ENCODE measurements at places on chromosomes 2 and 18.

GRCh38 chr18:75230163-75231052, 19.8 kb downstream of the TSHZ1 start:
- DNase-seq, result no peak

DNA sequence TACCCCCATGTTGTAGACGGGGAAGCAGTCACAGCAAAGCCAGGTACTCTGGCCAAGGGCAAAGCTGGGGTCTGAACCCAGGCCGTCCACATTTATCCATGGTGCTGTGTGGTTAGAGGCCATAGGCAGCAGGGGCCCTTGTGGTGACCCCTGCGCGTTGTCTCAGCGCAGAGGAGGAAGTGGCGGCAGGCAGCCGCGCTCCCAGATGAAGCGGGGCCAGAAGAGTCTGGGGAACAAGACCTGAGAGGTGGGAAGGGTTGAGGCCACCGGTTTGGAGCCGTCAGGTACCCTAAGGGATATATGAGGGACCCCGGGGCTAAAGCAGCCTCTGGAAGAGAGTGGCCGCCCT, 770 bp downstream of the ZNF396 start:
- no peak for DNase-seq

DNA sequence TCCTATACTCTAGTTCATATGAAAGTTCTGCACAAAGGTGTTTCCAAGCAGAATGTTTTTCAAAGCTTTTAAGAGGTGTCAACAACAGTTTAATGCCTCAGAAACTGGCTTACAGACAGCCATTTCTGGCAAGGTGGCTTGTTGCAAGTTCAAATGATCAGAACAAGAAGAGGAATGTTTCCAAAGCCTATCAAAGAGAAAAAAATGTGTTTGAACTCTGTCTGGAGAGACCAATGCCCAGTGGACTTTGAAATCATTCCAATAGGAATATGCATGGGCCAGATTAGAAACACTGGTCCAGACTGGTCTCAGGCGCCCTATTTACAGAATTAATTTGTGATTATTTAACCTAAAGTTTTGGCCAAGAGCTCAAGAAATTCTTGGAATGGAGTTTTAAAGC, 106.2 kb downstream of the CPS1 start:
- DNase-seq, result no peak

DNA sequence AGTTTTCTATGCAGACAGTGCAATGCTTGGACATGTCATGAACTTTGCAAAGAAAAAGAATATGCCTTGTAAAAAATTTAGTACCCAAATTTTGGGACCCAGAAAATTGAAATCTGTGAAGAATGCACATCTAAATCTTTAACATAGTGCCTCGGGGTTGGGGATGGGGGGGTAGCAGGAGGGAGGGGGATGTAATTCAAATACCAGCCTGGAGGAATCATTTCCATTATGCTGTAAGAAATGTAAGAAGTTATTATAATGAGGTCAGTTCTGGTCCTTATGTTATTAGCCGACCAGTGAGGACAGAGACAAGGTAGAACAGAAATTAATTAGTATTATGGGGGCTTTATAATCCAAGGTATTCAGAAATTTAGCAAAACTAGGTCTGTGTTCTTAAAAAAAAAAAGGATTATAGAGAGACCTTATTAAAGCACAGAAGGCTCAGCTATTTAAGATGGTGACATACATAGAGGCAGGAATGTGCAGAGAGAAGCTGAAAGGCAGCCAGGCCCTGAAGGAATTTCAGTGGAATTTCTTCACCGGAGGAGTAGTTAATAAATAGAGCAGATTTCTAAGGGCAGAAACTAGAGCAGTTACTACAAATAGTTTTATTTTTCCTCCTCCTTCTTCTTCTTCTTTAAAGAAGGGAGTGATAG, 89.0 kb upstream of the RBMS1 start:
- DNase-seq, result no peak

- no peak for DNase-seq
Measured at GRCh38 chr2:142973822-142974207, 96.4 kb downstream of the KYNU start.

DNA sequence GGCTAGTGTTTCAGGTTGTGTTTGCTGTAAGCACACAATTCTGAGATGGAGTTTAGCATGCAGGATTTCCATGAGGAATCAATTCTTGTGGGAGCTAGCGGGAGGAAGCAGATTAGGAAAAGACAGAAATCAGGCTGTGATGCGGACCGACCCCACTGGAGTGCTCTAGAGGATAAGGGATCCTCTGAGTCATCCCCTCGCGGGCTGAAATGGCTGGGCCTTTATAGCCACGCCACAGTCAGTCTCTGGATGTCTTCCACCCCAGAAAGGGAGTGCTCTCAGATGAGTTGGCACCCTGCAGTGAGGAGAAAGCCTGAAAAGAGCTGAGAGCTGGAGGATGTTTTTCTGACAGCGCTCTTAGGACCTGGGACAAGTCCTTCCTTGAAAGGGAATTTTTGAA, 102.4 kb downstream of the GALNT3 start:
- DNase-seq, result no peak

DNA sequence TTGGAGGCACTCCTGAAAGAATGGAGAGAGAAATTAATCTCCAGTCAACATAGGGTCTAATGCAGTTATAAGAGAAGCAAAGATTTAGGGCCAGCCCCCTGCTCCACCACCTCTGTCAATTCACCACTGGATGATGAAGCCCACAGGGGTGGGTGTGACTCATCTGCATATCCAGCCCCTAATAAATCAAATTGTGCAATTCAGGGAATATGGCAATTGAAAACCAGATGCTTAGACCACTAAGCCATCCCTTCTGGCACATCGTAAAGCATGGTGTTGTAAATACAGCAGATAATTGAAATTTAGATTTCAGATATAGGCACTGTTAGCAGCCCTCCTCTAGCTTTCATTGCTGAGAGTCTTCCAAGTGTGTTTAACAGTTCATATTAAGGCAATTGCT, 541.4 kb downstream of the PARD3B start:
- no peak for DNase-seq

GRCh38 chr2:43169099-43169945, 57.1 kb downstream of the ZFP36L2 start:
- peak; percentile 53 for DNase-seq

GRCh38 chr2:67649331-67650261, 252.5 kb downstream of the ETAA1 start:
- DNase-seq, result no peak

DNA sequence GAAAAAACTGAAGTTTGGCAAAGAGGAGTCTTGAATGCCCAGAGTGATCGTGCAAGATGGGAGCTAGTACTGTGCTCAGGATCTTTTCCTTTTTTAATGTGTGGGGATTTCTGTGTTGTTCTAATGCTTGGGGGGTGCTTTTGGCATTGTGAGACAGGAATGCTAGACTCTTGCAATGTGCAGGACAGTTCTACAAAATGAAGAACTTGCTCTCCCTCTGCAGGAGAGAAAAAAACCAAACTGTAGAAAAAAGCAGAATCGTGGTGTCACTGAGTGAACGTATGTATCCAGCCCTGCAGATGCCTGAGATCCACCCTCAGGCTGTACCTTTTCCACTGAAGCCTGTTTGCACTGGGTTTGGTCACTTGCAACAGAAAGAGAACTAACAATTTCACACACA, 12.1 kb upstream of the TTC39C start:
- DNase-seq, result no peak

GRCh38 chr2:60852282-60852860, 29.0 kb upstream of the REL start:
- DNase-seq, result no peak

GRCh38 chr2:178819992-178820391, 12.8 kb upstream of the TTN start:
- DNase-seq, result no peak

GRCh38 chr2:30162806-30163205, 16.0 kb downstream of the YPEL5 start:
- no peak for DNase-seq

DNA sequence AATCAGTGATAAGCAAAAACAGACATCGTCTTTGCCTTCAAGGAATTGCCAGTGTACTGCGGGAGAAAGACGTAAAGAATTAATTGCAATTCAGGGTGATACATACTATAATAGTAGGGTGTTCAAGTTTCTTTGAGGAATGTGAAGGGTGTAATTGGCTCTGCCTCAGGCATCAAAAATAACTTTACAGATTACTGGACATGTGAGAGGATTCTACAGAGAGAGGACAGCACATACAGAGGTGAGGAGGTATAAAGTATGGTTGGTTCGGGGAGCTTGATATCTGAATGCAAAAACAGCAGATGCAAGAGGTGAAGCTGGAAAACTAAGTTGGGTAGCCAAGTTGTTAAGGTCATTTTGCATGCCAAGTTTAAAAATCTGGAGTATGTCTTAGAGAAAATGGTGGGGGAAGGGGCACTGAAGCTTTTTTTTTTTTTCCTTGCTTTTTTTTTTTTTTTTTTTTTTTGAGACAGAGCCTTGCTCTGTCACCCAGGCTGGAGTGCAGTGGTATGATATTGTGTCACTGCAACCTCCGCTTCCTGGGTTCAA, 227.5 kb upstream of the FOSL2 start:
- DNase-seq, result no peak

GRCh38 chr2:150873396-150873772, 385.9 kb upstream of the RND3 start:
- no peak for DNase-seq

GRCh38 chr2:136645236-136645828, 120.0 kb upstream of the THSD7B start:
- no peak for DNase-seq

GRCh38 chr2:109367683-109368082, 238.7 kb downstream of the SH3RF3 start:
- no peak for DNase-seq

- no peak for DNase-seq
Measured at GRCh38 chr2:174195253-174195652, 53.1 kb downstream of the OLA1 start.

DNA sequence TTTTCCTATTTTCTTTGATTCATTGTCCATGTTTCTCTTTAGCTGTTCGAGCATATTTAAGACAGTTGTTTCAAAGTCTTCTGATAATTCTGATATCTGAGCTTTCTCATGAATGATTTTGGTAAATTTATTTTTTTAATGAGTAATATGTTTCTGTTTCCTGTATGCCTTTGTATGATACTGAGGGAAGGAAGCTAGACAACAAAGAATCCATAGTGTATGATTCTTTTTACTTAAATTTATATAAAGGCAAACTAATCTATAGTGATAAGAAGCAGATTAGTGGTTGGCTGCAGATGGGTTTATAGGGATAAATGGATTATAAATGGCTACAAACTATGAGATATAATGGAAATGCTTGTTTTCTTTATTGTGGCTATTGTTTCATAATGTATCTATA, 352.7 kb upstream of the CDH2 start:
- no peak for DNase-seq

GRCh38 chr2:60629305-60629662, 75.8 kb upstream of the BCL11A start:
- no peak for DNase-seq

- DNase-seq, result no peak
Measured at GRCh38 chr2:173766537-173767289, 198.5 kb downstream of the SP3 start.

GRCh38 chr18:24064391-24065100, 50.0 kb downstream of the TTC39C start:
- no peak for DNase-seq

DNA sequence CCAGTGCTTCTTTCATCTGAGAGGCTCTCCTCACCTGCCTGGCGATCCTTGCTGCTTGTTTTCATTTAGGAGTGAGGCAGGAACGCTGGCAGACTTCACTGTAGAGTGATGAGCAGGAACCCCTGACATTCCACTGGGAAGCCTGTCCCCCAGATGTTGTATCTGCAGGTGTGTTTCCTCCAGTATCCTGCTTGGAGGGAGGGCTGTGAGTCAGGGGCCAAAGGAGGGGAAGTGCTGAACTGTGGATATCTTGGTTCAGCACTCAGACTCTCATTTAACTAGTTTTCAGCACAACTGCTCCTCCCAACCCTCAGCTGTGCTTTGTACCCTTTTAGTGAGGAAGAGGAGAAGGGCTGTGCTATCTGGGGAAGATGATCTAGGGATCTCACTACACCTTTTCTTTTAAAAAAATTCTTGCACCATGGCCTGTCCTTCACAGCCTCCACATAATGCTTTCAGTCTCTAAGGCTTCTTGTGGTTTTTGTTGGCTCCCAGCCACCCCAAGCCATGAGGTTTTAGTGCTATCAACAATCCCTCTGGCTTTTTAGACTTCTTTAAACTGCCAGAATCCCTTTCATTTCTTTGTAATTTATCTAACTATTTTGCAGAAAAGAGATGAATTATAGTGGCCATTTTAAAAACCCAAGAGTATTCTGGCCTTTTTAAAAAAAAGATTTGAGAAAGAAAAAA, 11.2 kb downstream of the ANKAR start:
- DNase-seq, result no peak

DNA sequence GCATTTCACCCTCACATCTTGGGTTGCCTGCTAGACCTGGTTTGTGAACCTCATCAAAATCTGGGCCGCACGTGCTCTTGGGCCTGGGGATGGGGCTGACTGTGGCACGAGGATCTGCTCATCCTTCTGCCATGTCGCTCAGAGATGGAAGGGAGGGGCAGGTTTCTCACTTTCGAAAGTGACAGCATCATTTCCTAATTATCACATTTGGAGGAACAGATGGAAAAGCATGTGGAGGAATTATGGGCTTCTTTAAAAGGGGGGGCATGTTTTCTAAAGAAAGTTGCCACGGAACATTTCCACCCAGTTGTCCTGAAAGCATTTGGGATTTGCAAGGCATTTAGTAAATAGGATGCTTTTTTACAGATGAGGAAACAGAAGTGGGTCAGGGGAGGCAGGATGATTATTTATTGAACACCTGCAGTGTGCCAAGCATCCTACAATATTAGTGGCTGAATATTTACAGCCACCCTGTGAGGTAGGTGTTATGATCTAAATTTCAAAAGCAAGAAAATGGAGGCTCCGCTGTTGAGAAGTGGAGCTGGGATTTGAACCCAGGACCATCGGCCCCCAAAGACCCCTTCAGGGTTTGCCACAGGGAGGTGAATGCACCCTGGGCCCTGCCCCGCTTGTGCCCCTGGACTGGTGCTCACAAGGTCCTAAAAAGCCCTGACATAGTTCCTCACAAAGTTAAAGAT, 104.2 kb upstream of the MYCN start:
- DNase-seq, result no peak

DNA sequence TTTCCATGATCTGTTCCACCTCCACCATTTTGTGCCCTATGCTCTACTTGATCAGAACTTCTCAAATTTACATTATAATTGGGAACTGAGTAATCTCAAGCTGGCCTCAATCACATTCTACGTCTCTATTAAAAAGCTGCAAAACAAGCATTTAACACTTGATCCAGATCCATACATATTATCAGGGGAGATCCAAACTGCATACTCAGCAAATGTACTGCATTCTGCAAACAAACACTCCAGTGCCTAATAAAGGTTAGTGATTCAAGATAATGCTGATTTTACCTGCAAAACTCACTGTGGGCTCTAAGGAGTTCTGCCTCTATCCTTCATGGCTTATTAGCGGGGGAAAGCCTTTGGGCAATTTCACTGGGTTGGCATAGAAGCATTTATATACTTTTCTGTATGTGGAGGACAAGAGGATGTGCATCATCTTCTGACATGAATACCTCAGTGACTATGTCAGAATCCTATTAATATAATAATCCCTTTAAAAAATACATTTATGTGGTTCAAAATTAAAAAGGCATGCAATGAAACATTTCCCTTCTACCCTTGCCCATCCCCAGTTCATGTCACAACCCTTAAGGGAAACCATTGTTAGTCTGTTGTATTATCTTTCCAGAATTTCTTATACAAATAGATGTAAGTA, 40.2 kb downstream of the GALNT14 start:
- DNase-seq, result no peak

GRCh38 chr2:161419638-161420190, 3.6 kb downstream of the TBR1 start:
- DNase-seq, result no peak

- DNase-seq, result no peak
Measured at GRCh38 chr18:3594760-3595368, 144.9 kb downstream of the TGIF1 start.

GRCh38 chr18:25066516-25066915, 285.4 kb downstream of the ZNF521 start:
- DNase-seq, result no peak

Data from CD8-positive, alpha-beta T cell (primary cell).